ENCODE measurements at places on chromosomes 1 and 21.

DNA sequence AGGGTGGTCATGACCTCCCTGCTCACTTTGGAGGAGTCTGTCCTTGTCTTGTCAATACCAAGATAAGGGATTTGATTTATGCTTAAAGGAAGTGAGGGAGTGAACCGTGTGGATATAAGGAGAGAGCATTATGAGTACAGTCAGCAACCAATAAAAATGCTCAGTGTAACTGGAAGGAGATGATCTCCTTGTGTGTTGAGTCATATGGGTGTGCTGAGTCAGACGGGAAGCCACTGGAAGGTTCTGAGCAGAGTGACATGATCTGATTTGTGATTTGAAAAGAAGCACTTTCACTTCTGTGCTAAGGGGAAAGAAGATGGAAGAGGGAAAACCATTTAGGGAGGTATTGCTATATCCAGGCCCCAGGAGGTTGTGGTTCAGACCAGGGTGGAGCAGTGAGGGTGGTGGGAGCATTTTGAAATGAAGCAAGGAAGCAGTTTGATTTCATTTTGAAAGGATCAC, 2.5 kb upstream of the BCL10 start:
- no peak for DNase-seq

- DNase-seq, result no peak
Observed at GRCh38 chr1:100433563-100433962, 81.3 kb downstream of the CDC14A start.

- DNase-seq, result no peak
Observed at GRCh38 chr1:188846468-188846867, 1631.2 kb downstream of the BRINP3 start.

- no peak for DNase-seq
Observed at GRCh38 chr21:44521928-44522752, 17.9 kb downstream of the KRTAP10-1 start.

DNA sequence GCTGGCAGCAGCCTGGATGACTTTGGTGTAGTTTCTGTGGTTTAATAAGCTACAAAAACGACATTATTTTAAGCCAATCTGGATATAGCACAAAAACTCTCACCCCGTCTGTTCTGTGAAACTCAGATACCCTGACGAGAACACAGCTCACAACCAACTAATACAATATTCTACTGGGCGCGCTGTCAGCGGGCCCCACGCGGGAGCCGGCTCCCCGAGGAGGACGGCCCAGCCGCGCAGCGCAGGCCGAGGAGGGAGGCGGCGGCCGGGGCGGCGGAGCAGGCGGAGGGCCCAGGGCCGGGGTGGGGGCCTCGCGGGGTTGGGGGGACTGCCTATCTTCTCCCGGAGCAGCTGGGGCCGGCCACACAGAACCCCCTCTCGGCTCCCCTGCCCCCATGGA, 87.2 kb upstream of the POU3F1 start:
- no peak for DNase-seq

DNA sequence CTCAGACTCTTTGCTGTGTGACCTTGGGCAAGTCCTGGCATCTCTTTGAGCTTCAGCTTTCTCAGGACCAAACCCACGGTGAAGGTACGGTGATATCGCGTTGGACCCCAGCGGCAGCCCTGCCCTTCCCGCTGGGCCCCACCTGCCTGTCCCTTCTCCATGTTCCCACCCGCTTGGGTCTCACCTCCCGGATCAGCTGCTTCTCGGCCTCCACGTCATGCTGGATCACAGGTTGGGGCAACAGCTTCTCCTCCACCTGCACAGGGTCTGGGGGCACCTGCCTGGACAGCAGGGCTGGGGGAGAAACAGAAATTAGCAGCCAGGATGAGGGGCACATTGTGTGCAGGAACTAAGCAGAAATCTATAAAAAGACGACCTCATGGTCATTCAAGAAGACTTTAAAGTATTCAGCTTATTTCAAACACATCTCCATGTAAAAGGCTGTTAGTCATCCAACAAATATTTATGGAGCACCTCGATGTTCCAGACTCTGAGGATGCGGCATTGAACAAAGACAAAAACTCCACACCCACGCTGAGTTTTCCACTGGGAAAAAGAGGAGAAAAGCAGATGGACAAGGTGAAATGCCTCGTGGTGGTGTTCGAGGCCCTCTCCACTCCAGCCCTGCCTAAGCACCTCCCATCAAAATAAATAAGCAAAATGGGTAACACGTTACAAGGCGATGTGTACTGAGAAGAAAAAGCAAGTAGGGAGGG, 19.5 kb downstream of the KIF17 start:
- DNase-seq, result no peak

- no peak for DNase-seq
Observed at GRCh38 chr1:25873120-25873519, 2.4 kb downstream of the PAQR7 start.

- peak; percentile 76 for DNase-seq
Observed at GRCh38 chr1:55140546-55140983, 74.6 kb downstream of the USP24 start.

GRCh38 chr1:171137580-171137979, 46.9 kb downstream of the FMO3 start:
- DNase-seq, result no peak

DNA sequence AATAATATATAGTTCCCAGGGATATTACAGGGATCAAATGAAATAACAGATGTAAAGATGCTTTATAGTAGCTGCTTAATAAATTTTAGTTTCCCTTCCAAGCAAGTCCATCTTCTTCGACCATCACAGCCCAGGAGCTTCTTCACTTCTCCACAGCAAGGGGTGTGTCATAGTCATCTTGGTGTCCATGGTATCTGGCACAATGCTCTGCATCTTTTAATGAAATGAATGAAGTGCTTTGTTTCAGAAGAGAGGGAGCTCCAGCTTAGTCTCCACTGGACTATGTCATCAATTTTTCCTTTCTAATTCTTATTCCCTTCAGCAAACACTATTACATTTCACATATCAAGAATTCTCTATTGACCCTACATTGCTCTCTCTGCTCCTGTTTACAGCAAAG, 4.9 kb upstream of the MACF1 start:
- no peak for DNase-seq

DNA sequence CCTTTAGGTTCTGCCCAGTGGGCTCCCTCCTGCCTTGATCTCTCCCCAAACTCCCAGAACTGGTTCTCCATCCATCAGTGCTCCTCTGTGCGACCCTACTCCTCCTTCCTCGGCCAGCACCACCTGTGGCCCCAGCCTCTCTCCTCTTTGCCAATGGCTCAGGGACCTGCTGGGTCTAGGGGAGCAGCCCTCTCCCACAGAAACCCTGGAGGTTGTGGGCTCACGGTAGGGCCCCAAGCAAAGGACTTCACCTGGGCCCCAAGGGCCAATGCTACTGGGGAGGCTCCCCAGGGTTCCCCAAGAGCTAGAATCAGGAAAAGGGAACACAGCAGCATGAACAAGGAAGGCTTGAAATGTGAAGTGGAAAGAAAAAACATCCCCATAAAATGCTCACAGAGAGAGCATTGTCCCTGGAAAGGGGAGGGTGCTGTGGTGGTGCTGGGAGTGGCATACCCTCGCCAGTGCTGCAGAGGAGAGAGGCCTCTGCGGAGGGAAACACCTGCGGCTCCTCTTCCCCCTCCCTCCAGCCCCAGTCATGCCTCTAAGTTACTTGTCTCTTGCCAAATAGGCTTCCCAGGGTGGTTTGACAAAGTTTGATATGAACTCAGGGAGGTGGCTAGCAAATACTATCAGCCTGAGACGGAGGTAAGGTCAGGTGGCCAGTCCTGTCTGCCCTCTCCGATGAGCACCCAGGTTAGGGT, 2.5 kb downstream of the TMEM63A start:
- DNase-seq, result peak; percentile 27

- DNase-seq, result no peak
Observed at GRCh38 chr1:116228511-116228910, 117.3 kb downstream of the MAB21L3 start.

- peak; percentile 95 for DNase-seq
Observed at GRCh38 chr21:43718872-43719747, at the start of gene PDXK. Gene PDXK, plus strand, starts transcription at chr21:43719129. Its CDS starts 166 bp downstream, at chr21:43719295.

- DNase-seq, result no peak
Observed at GRCh38 chr1:100614570-100614969, 76.6 kb downstream of the GPR88 start.
